ENCODE measurements at places on chromosomes 4 and X. TPM values are rescaled to one million over a fixed set of nuclear protein-coding genes. Genes with fewer than 3 reads are reported as not detected.

PDHA1 gene
- 53.9 TPM for total RNA-seq

DNA sequence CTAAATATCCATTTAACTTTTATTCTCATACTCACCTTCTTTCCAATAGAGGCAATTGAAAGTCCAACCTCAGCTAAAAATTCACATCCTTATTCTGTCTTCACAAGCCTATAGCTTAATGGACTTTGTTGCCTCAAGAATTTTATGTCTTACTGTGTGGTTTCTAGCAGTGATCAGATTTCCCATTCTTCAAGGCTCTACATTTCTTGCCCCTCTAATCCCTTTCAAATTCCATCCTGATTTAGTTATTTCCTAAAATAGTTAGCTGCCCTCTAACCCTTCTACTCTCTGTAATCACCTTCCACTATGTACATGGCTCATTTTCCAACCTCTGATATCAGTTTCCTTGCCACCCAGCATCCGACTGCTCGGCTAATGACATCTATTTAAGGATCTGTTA is 204.1 kb upstream of the CENPE start:
- H3K27me3 ChIP-seq: no peaks in the 10 kb centered on the region
- no peak overlapping the region for H3K27ac ChIP-seq

DNA sequence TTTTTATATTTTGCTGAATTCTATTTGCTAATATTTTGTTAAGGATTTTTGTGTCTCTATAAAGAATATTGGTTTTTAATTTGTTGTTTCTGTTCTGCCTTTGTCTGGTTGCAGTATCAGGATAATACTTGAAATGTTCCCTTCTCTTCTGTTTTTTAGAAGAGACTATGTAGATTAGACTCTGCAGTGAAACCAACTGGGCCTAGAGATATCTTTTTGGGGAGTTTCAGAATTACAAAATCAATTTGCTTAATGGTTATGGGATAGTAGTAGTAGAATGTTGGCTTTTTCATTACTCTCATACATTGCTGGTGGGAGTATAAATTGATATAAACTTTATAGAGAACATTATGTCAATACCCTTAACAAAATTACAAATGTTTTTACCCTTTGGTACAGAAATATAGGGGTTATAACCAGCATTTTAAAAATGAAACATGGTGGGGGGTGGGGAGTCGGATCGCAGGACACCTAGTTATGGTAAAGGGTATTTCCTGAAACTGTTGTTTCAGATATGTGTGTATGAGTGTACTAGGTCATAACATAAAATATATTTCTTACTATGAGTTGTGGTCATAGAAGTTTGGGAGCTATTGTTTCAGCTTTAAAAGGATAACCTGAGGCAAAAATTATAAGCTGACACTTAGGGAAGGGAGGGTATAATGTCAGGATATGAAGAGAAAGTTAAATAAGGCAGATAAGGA is 29.0 kb downstream of the CLOCK start:
- DNase-seq: no peak
- H3K27me3 ChIP-seq: no peaks in the 10 kb centered on the region
- H3K4me1 ChIP-seq: no peaks in the 10 kb centered on the region
- no peaks in the 10 kb centered on the region for H3K36me3 ChIP-seq
- no peak overlapping the region for H3K27ac ChIP-seq
- no peak overlapping the region for H3K4me3 ChIP-seq

GRCh38 chrX:9151772-9152307 is 117.9 kb upstream of the FAM9B start:
- H3K27me3 ChIP-seq: no peaks in the 10 kb centered on the region
- H3K36me3 ChIP-seq: no peaks in the 10 kb centered on the region
- no peak overlapping the region for H3K27ac ChIP-seq
- DNase-seq: no peak
- no peak overlapping the region for H3K4me3 ChIP-seq
- H3K4me1 ChIP-seq: peaks cover 11% of the 10 kb centered on the region

- peak overlapping the region; percentile 71 for H3K27ac ChIP-seq
- peaks cover 17% of the 10 kb centered on the region for H3K4me1 ChIP-seq
- no peaks in the 10 kb centered on the region for H3K27me3 ChIP-seq
- peaks cover 2% of the 10 kb centered on the region for H3K36me3 ChIP-seq
- peak overlapping the region; percentile 14 for H3K4me3 ChIP-seq
Measured at GRCh38 chrX:153726286-153727122, 1.8 kb downstream of the ABCD1 start.

DNA sequence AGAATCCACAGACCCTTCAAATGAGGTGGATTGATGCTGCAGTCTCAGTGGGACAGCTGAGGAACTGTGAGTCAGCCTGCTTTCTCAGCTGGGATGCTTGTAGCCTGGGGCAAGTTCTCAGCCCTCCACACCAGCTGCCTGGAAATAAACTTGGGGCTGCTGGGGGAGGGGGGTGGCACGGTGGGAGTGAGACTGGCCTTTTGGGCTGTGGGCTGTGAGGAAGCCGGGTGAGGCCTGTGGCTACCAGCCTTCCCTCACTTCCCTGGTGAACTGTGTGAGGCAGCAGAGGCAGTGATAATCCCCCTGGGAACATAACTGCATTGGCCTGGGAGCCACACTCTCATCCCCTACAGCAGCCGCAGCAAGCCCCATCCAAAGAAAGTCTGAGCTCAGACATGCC is 114.5 kb upstream of the GUCY1A1 start:
- H3K4me3 ChIP-seq: no peak overlapping the region
- peaks cover 2% of the 10 kb centered on the region for H3K4me1 ChIP-seq
- H3K36me3 ChIP-seq: no peaks in the 10 kb centered on the region
- no peaks in the 10 kb centered on the region for H3K27me3 ChIP-seq
- DNase-seq: peak; percentile 81

GRCh38 chr4:86657910-86658309 is 63.8 kb downstream of the PTPN13 start:
- H3K27me3 ChIP-seq: no peaks in the 10 kb centered on the region
- no peaks in the 10 kb centered on the region for H3K4me1 ChIP-seq
- DNase-seq: no peak
- no peaks in the 10 kb centered on the region for H3K36me3 ChIP-seq

ZFP92 gene
- under 0.01 TPM for total RNA-seq

GPR50 gene
- not detected for total RNA-seq

TMSB15A gene
- total RNA-seq: 32.8 TPM

- H3K4me1 ChIP-seq: no peaks in the 10 kb centered on the region
- no peak overlapping the region for H3K27ac ChIP-seq
- H3K36me3 ChIP-seq: no peaks in the 10 kb centered on the region
- H3K27me3 ChIP-seq: peaks cover 1% of the 10 kb centered on the region
Measured at GRCh38 chr4:99610605-99611175, 36.1 kb downstream of the MTTP start.

PCDH7 gene
- total RNA-seq: 44.1 TPM

CLGN gene
- total RNA-seq: 0.36 TPM

TCEAL2 gene
- not detected for total RNA-seq

DNA sequence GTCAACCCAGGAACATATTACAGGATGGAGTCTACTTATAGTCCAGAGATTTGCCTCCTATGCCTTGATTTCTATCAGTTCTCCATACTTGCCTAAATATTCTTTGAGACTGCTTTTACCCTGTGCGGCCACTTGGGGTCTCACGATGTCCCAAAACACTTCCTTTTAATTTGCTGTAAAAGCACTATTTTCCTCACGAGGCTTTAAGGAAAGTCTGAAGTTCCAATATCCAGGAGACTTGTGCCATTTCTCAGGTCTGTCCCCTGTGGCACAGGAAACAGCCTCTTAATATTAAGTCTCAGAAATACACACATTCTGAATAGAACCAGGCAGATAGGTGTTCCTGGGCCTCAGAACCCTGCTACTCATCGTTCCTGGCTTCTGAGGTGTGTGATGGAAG is 142.9 kb downstream of the TMEM164 start:
- no peaks in the 10 kb centered on the region for H3K36me3 ChIP-seq
- H3K27ac ChIP-seq: no peak overlapping the region
- H3K4me1 ChIP-seq: no peaks in the 10 kb centered on the region
- DNase-seq: peak; percentile 44
- H3K4me3 ChIP-seq: no peak overlapping the region
- H3K27me3 ChIP-seq: no peaks in the 10 kb centered on the region

- H3K36me3 ChIP-seq: no peaks in the 10 kb centered on the region
- H3K4me1 ChIP-seq: peaks cover 25% of the 10 kb centered on the region
Measured at GRCh38 chr4:183171484-183172267, 72.6 kb downstream of the WWC2 start.

FGD1 gene
- 2.0 TPM for total RNA-seq

TBC1D25 gene
- 8.3 TPM for total RNA-seq

OCRL gene
- total RNA-seq: 20.6 TPM

FAM184B gene
- 0.18 TPM for total RNA-seq

LGI2 gene
- total RNA-seq: not detected

DNA sequence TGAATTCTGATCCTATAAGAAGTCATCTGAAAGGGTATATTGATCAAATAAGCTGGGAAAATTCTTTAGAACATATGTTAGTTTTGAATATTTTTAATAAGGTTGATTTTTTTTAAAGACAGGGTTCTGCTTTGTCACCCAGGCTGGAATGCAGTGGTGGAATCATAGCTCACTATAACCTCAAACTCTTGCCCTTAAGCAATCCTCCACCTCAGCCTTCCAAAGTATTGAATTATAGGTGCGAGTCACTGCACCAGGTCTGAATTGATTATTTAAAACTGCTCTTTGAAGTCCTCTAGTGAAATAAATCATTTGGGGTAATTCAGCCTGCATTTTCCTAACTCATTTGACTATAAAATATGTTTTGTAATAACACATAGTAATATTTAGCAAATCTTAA is 812.3 kb downstream of the PDHA2 start:
- no peaks in the 10 kb centered on the region for H3K27me3 ChIP-seq
- H3K27ac ChIP-seq: no peak overlapping the region
- no peaks in the 10 kb centered on the region for H3K36me3 ChIP-seq

GRCh38 chrX:133053861-133054598 is 42.9 kb downstream of the USP26 start:
- H3K4me1 ChIP-seq: no peaks in the 10 kb centered on the region
- H3K27ac ChIP-seq: no peak overlapping the region
- H3K4me3 ChIP-seq: no peak overlapping the region

DNA sequence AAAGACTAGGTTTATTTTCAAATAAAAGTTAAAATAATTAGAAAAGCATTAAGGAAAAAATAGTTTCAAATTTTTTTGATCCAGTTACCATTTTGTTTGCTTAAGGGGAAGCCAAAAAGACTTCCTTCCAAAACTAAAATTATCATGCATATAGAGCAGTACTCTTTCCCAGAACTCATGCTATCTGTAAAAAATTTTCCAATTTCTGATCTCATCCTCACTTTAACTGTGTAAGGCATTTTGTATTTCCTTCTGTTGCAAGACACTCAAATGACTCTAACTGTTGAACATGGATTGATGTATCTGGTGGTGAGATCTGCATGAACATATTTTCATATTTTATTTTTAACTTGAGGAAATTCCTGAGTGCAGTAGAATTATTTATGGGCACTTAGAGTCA is 150.1 kb downstream of the ADAM29 start:
- DNase-seq: no peak
- no peaks in the 10 kb centered on the region for H3K27me3 ChIP-seq
- no peaks in the 10 kb centered on the region for H3K36me3 ChIP-seq

- no peaks in the 10 kb centered on the region for H3K27me3 ChIP-seq
- H3K36me3 ChIP-seq: no peaks in the 10 kb centered on the region
- H3K4me1 ChIP-seq: no peaks in the 10 kb centered on the region
- no peak for DNase-seq
Measured at GRCh38 chr4:35649778-35650177, 594.5 kb downstream of the ARAP2 start.

- H3K27ac ChIP-seq: no peak overlapping the region
- H3K4me1 ChIP-seq: no peaks in the 10 kb centered on the region
- H3K27me3 ChIP-seq: no peaks in the 10 kb centered on the region
- H3K4me3 ChIP-seq: no peak overlapping the region
- no peaks in the 10 kb centered on the region for H3K36me3 ChIP-seq
- no peak for DNase-seq
Measured at GRCh38 chrX:52078131-52078530, 9.1 kb upstream of the MAGED4B start.

GRCh38 chr4:174173360-174173759 is 110.1 kb downstream of the FBXO8 start:
- no peak overlapping the region for H3K27ac ChIP-seq
- DNase-seq: no peak
- no peaks in the 10 kb centered on the region for H3K27me3 ChIP-seq

DNA sequence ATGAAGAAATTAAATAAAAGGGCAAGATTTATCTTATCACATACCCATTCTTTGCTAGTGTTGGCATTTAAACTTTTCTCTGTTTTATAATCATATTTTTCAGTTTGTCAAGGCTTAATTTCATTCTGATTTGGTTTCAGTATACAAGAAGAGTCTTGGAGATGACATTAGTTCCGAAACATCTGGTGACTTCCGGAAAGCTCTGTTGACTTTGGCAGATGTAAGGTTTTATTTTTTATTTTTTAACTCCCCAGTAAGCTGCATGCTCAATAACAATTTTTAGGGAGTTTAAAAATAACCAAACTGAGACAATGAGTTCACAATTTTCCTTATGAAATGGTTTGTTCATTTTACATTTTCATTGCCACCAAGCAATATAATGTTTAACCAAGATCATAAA is 39.8 kb downstream of the ANXA3 start:
- no peak overlapping the region for H3K4me3 ChIP-seq
- no peak for DNase-seq
- H3K4me1 ChIP-seq: no peaks in the 10 kb centered on the region
- H3K36me3 ChIP-seq: no peaks in the 10 kb centered on the region

TMPRSS11B gene
- not detected for total RNA-seq

- no peaks in the 10 kb centered on the region for H3K27me3 ChIP-seq
- H3K27ac ChIP-seq: no peak overlapping the region
- H3K4me3 ChIP-seq: no peak overlapping the region
- no peaks in the 10 kb centered on the region for H3K36me3 ChIP-seq
- no peaks in the 10 kb centered on the region for H3K4me1 ChIP-seq
Measured at GRCh38 chr4:146508229-146508939, 13.4 kb downstream of the SLC10A7 start.

DNA sequence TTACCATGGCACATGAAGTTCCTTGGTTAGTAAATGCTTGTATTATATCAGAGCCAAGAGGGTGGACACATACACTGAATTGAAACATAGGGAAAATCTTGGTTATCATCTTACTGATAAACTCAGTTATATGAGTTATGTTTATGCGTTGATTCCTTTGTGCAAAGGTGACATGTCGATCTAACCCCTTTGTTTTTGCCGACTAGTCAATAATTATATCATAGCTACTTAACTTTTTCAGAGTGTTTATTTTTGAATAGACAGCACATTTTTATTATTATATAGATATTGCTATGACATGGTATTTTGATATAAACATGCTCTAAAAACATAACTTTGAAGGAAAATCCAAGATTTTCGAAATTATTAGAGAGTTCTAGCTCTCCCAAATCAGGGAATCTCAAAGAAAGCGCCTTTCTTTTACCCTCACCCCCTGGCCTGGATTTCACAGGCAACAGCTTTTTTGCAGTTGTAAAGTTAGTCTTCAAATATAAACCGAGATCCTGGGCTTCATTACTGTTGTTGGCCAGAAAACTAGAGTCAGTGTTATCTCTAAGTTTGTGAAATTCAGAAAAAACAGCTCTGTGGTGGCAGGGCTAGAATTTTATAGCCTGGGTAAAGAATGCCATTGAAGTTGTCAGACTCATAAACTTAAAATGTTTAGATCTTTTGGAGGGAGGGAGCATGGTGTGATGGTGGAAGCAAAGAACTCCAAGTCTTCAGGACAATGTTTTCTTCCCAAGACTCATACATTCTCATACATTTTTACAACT is 45.8 kb upstream of the PITX2 start:
- H3K27me3 ChIP-seq: no peaks in the 10 kb centered on the region
- H3K36me3 ChIP-seq: no peaks in the 10 kb centered on the region
- no peak for DNase-seq
- H3K4me3 ChIP-seq: no peak overlapping the region

GRCh38 chr4:69984030-69984443 is 11.7 kb upstream of the STATH start:
- H3K4me1 ChIP-seq: no peaks in the 10 kb centered on the region
- no peak overlapping the region for H3K4me3 ChIP-seq
- DNase-seq: no peak
- H3K27ac ChIP-seq: no peak overlapping the region
- H3K36me3 ChIP-seq: no peaks in the 10 kb centered on the region
